Panc1 (cell line): ENCODE measurements at places on chromosomes 1 and 21. TPM values are rescaled to one million over a fixed set of nuclear protein-coding genes. Genes with fewer than 3 reads are reported as not detected.

DNA sequence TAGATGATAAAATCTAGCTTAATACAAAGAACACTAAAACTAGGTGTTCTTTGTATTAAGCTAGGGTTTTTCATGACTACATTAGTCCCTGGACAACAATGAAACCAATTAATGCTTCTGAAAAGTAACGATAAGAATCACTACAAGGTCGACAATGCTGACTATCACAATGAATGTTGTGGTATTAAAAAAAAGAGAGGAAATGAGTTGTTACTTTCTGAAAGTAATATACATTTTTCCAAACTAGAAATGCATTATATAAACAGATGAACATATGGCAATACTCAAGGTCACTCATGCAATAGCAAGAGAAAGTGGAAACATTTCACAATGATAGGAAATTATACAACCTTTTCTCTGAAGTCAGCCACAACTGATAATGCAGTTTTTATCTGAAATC is 19.0 kb downstream of the DPH5 start:
- no peaks in the 10 kb centered on the region; the same call in 1 of the 2 replicates for H3K36me3 ChIP-seq
- no peak overlapping the region for H3K27ac ChIP-seq
- H3K4me1 ChIP-seq, result no peaks in the 10 kb centered on the region
- no peak overlapping the region for H3K4me3 ChIP-seq
- H3K27me3 ChIP-seq, result no peaks in the 10 kb centered on the region

DNA sequence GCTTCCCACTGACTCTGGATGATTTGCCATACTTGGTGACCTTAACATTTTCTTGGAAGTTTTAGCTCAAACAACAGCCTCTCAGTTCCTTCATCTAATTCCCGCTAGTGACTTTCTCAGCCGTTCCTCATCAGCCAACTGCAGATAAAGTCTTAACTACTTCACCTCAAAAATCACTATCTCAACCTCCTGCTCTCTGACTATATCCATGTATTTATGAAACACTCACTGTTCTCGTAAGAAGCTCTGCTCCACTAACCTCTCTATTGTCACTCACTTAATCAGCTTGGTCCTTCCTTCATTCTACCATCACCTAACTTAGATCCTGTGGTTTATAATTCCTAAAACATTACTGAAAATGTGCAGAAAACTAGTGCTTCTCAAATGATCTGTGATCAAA is 1551.6 kb downstream of the MRPL39 start:
- no peaks in the 10 kb centered on the region for H3K4me1 ChIP-seq
- H3K36me3 ChIP-seq, result no peaks in the 10 kb centered on the region
- no peaks in the 10 kb centered on the region for H3K27me3 ChIP-seq
- no peak for DNase-seq

DNA sequence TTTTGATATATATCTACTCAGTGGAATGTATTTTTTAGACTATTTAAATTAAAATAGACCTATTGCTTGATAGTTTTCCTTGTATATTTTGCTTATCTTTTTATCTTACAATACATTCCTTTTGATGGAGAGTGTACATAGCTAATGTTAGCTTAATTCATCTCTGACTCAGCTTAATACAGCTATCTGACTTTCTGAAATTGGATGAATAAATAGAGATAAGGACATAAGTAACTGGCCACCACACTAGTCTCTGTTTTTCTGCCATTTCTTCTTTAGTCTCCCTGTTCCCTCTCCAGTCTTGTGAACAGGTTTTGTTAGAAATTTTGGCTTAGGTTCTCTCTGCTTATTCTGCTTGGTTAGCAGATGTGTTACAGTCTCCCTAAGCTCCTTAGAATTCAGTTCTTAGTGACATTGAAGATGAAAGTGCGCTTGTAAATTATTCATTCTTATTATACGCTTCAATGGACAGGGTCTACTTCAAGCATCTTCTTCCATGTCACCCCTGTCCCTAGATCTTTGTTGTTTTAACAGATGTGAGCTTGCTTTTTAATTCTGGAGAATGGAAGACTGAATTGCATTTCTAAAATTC is 59.6 kb downstream of the XPR1 start:
- no peak overlapping the region for H3K4me3 ChIP-seq
- no peaks in the 10 kb centered on the region for H3K27me3 ChIP-seq
- DNase-seq, result no peak
- H3K4me1 ChIP-seq, result no peaks in the 10 kb centered on the region; the same call in 1 of the 2 replicates
- no peaks in the 10 kb centered on the region for H3K36me3 ChIP-seq

The ATF3 gene
- 13.3 TPM for total RNA-seq

DNA sequence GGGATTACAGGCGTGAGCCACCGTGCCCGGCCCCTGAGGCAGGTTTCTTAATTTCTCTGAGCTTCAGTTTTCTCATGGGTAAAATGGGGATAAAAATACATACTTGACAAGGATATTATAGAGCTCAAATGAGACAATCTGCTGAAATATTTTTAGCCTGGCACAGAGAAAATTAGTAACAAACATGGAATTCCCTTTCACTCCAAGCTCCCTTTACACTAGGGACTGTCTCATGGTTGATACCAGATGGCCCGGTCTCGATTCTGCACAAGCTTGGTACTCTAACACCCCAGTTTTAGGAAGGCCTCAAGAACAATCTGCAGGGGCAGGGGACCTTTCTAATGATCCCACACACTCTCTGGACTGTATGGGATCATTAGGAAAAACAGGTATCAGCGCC is 671.7 kb downstream of the SMYD3 start:
- H3K27me3 ChIP-seq, result no peaks in the 10 kb centered on the region
- no peak for DNase-seq
- no peaks in the 10 kb centered on the region for H3K36me3 ChIP-seq
- H3K4me1 ChIP-seq, result no peaks in the 10 kb centered on the region

- no peaks in the 10 kb centered on the region for H3K36me3 ChIP-seq
- H3K27ac ChIP-seq, result no peak overlapping the region
- no peak for DNase-seq
- H3K27me3 ChIP-seq, result no peaks in the 10 kb centered on the region; the same call in 1 of the 2 replicates
- H3K4me1 ChIP-seq, result no peaks in the 10 kb centered on the region
These were observed 39.7 kb upstream of the PDE9A start for GRCh38 chr21:42613756-42614155.

DNA sequence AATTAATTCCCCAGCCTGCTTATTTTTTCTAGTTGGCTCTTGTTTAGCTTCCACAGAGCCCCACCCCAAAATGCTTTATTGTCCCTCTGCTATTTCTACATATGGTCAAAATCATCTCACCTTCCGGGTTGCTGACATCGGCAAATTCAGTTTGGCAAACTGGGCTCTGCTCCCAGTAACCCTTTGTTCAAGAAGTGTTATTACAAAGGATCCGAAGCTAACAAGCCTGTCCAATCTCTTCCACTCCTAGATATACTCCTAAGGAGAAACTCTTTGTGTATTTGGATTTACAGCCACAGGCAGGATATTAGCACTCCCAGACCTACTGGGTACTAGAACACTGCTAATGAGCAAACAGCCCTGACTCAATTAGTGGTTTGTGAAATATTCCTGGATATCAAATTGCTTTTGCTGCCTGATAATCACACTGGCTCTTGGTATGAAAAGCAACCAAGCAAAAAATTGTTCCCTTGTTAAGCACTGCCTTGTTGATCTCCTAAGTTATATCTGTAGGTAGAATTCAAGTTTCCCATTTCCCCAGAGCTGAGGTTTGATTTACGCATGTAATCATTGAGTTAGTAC is 4.0 kb downstream of the JUN start:
- peak overlapping the region; percentile 88 for H3K4me3 ChIP-seq
- DNase-seq, result no peak
- peaks cover 6% of the 10 kb centered on the region; the same call in 1 of the 2 replicates for H3K36me3 ChIP-seq

DNA sequence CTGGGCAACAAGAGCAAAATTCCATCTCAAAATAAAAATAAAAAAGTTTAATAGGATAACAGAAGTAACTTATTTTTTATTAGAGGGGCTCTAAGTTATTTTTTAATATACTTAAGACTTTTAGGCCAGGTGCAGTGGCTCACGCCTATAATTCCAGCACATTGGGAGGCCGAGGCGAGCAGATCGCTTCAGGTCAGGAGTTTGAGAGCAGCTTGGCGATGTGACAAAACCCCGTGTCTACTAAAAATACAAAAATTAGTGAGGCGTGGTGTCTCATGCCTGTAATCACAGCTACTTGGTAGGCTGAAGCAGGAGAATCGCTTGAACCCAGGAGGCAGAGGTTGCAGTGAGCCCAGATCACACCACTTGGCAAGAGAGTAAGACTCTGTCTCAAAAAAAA is 180.5 kb upstream of the NR5A2 start:
- H3K36me3 ChIP-seq, result no peaks in the 10 kb centered on the region
- no peak overlapping the region for H3K27ac ChIP-seq
- no peaks in the 10 kb centered on the region for H3K4me1 ChIP-seq
- H3K4me3 ChIP-seq, result no peak overlapping the region

GRCh38 chr1:98256700-98257099 is 335.9 kb upstream of the DPYD start:
- H3K27me3 ChIP-seq, result no peaks in the 10 kb centered on the region
- H3K36me3 ChIP-seq, result no peaks in the 10 kb centered on the region
- H3K27ac ChIP-seq, result no peak overlapping the region
- no peaks in the 10 kb centered on the region for H3K4me1 ChIP-seq
